ENCODE measurements at places on chromosomes 4 and X. TPM values are rescaled to one million over a fixed set of nuclear protein-coding genes. Genes with fewer than 3 reads are reported as not detected.

The ALPK1 gene
- 12.6 TPM for total RNA-seq

The JAKMIP1 gene
- total RNA-seq: 0.58 TPM

The MAGEA2B gene
- not detected for total RNA-seq

The CYP4V2 gene
- total RNA-seq: 27.5 TPM

The SRPX2 gene
- 57.3 TPM for total RNA-seq

DNA sequence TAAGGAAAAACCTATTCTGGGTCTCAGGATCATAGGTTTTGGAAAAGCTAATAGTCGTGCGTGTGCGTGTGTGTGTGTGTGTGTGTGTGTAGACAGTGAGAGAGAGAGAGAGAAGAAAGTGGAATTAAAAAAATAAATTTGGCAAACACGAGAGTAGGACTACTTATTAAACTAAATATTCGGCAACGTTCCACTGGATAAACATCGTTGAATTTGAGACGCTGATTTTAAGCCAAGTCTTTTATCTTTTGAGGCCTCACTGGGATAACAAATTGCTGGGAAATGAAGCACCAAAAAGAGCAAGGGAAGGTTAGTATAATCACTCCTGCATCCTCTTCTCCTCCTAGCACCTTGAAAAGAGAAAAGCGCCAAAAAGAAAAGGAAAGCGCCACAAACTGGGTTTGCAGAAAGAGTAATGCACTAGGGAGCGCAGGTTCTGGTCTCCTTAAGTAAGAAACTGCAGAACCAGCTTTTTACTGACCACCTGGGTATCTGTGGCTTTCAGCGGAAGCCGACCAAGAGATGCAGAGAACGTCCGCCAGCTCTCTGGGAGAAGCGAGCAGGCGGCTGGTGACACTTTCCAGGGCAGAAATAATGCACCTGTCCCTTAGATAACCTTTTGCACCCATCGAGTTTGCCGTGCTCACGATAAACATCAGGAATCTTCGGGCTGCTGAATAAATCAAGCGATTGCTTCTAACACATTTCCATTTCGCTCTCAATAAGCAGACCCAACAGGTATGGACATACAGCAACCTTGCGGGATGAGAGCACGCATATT is 3.4 kb downstream of the ATOH1 start:
- no peak for DNase-seq

DNA sequence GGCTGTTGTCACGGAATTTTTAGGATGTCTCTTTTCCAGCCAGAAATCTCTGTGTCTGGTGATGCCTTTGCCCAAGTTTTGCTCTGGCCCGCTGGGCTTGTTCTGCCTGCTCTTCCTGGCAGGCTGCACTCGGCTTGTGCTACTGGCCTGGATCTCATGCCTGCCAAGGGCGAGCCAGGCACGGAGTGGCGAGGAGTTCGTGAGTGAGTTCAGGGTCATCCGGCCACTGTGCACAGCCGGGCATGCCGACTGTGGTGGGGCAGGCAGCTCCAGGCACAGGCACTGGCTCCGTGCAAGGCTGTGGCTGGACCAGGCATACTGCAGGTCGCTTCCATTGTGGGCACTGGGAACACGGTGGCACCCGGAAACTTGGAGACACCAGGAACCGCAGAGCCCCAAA is 129.1 kb downstream of the ARHGAP10 start:
- no peak for DNase-seq

DNA sequence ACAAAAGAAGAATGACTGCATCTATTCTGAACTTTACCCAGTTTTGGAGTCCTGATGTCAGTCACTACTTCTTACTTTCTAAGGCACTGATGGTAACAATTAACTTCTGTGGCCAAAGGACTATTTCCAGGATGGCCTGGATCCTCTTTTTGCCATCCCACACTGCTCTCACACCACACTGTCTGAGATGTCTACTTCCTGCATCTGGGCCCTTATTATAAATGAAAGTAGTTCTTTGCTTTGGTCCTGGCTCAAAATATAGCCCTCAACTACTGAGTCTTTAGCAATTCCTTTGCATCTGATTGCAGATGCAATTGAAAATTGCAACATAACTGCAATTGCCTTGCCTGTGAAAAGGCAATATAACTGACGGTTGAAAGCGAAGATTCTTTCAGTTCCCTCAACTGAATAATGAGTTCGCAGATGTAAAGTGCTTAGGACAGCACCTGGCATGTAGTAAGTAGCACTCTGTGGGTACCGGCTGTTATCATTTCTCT is 44.2 kb downstream of the COQ2 start:
- DNase-seq: no peak

DNA sequence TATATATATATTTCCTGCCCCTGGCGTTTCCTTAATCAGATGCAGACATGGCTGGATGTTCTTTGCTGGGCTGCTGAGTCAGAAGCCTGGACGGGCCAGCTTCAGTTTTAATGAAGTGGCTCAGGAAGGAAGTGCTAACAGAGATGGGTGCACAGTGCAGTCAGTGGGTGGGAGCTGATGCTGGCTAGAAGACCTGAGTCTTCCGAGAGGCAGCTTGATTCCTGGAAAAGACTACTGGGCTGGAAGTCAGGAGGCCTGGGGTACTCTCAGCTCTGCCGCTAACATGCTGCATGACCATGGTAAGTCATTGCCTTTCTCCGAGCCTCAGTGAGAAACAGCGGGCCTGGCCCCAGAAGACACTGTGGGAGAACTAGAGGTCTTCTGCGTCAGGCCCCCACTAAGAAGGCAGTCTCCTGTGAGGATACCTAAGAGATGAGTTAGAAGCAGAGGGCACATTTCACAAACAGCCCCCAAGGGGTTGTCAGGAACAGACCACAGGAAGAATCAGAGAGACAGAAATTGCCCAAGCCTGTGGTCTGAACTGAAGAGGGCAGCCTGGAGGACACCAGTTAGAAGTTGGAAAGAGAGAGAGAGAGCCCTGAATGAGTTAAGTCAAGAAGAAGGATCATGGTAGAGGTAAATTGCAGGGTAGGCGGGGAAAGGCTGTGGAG is 8.3 kb upstream of the CD40LG start:
- no peak for DNase-seq

DNA sequence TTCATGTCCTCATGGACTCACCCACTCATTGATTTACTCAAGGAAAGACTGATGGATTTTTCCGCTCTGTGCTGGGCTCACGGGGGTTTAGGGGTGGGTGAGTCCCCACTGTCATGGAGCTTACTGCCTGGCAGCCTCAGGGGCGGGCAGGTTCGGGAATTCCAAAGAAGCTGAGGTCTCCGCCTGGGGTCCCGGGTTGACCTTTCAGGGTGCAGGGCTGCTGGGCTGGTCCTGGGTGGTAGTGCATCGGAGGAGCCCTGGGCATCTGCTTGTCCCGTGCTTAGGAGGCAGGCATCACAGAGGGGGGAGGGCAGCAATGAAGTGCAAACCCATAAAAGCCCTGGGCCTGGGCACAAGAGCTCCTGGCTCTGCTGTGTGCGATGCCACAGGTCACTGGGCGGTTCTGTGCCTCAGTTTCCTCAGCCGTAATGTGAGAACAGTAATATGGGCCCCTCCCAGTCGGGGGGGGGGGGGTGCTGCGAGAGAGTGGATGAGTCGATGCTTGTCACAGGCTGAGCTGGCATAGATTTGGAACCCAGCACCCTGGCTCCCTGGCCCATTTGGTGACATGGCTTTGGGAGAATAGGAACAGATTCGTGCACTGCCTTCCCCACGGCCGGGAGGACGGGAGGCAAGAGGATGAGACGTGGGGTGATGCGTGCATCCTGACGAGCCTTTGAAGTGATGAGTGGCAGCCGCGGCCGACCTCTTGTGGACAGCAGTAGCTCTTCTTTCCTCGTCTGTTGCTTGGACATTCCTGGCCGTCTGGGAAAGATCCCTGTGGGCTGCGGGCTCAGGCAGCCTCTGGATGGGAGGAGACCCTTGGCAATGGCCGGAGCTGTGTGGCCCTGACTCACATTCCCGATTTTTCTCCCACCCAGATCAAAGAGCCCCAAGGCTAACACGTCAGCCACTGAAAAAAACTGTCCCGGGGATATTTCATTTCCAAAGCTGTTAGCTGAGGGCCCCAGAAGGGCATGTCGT is 42.0 kb downstream of the PSAPL1 start:
- no peak for DNase-seq

DNA sequence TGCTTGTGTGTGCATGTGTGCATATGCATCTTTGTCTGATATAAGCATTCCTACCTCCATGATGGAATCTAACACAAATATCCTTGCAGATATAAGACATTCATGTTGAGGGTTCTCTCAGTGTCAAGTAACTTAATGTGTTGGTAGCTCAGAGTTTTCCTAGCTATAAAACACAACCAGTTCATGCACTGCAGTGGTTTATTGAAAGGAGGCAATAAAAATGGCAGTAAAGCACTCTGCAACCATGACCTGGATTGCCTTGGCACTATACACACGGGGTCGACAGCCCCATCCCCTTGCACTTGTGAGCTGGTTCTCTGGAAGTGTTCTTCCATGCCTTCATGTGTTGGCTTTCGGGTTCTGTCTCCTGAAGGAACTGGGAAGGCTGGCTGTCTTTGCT is 38.9 kb downstream of the GPC4 start:
- DNase-seq: no peak

DNA sequence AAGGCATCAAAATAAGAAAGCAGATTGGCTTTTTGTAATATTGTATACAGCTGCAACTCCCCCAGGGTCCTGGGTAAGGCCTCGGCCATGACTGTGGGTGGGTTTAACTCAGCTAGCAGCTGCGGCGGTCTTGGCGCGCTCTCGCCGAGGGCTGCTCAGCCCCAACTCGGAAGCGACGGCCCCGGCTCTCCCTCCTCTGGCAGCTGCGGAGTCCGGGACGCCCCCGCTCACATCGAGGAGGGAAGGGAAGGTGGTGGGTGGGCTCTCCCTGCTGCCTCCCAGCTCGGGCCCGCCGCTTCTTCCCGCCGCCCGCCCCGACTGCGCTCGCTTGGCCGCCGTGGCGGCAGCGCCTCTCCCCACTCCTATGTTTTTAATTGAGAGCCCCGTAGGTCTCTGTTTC is 51.2 kb downstream of the GPR50 start:
- DNase-seq: no peak

DNA sequence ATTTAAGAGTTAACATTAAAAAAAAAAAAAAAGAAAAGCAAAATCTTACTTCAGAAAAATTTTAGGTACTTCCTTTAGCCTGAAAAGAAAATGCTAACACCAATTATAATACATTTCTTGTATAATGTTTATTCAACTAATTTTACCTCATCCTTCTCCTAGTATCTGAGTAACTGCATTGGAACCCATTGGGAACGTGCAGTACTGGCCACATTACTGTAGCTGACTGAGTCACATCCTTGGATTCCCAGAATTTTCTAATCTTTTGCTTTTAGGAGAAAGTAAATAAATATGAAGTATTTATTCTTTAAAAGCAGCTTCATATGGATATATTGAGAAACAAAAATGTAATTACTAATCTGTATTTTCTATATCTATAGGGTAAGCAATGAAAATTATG is 82.6 kb upstream of the SLITRK2 start:
- DNase-seq: no peak

DNA sequence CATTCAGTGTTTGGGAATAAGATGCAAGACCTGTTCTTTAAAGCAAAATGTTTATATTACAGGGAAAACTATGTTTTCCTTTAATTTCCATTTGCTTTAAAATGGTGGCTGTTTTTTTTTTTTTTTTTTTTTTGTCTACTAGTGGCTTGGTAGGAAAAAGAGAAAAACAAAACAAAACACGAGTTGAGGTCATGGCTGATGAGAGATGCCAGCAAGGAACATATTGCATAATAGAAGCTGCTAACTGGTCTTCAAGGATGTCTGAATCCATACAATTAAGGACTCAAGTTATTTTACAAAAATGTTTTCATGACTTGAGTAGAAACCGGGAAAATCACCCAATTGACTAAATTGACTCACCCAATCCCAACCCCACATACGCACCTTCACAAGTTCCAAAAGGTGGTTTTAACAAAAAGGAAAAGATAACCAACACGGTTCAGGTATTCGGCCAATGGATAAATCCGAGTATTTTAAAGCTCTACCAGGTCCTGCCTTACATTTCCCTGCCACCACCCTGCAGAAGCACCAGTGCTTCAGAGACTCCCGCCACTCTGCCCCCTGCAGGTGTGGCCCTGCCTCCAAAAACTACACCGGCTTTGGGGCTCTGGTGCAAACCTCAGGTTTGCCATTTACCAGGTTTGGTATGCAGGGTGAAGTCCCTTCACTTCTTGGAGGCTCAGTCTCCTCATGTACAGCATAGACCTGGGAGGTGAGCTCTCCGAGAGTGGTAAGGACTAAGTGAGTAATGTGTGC is 27.1 kb downstream of the PIR start:
- no peak for DNase-seq

DNA sequence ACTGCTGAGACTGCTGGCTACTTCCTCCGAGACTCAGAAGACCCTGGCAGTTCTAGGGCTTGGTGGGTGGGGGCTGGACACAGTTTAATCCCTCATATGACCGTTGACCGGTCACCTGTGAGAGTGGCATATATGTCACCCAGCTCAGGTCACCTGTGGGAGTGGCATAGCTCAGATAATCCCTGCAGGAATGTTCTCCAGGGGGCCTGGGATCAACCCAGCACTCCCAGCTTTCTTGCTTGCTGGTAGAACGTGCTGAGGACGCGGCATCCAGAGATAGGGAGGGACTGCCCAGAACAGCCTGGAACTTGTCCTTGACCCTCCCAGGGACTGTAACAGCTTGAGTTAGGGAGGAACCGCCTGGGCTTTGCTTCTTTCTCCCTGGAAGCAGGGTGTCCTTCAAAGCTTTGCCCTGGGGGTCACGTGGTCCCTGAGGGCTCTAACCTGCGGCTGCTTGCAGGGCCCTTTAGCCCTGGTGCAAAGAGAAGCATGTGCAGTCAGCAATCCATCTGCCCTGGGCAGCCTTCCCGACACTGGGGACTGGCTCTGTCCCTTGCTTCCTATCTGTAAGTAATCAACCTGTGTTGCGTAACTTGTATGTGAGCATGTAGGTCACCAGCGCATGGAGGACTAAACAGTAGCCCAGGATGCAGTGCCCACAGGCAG is 55.3 kb downstream of the ZFYVE28 start:
- no peak for DNase-seq
